ENCODE measurements at places on chromosomes 1 and 21.

GRCh38 chr1:224735159-224735558, 119.0 kb downstream of the CNIH3 start:
- DNase-seq, result no peak

DNA sequence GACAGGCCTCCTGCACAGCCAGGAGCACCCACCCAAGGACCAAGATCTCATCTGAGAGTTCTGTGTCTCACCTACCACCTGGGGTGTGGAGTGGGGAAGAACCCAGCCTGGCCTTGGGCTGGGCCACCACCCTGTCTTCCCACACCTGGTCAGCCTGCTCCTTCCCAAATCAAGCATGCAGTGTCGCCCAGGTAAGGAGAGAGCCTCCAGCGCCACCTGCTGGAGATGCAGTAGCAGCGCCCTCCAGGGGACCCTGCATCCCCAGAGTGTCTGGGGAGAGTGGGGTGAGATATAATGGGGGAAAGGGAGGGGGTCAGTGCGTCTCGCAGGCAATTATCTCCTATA, 32.3 kb downstream of the KIAA2013 start:
- peak; percentile 67 for DNase-seq

GRCh38 chr21:45876381-45877170, 105.0 kb upstream of the COL6A1 start:
- no peak for DNase-seq

DNA sequence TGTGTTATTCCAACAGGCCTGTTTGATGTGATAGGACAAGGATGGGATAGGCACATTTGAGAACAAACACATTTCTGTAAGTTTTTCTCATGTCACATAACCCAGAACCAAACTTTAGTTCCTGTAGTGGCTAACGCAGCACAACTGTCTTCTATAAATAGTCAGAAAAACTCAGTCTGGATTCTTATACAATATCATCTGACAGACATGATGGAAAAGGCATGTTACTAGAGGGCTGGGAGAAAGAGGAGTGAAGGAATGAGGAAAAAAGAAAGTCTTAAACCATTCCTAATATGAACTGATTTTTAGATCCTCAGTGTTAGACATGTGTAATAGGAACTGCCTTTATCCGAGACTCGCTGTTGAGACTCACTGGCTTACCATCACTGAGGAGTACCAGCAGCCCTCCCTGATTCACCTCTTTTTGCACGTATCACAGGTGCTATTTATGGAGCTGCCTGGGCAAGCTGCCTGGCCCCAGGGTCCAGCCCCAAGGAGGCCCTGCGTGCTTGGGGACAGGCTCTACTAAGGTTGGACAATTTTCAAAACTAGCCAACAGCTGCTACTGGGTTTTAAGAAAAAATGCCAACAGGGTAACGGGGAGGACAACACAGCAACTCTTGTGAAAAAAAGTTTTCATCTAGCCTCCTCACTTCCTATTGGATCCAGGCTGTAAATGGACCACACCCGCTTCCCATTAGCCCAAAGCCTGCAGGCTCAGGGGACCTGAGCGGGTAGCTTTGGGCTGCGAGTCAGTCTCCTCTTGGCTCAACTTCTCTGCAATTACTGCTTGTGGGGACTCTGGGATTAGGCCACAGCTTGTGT, 30.7 kb upstream of the SERBP1 start:
- no peak for DNase-seq

DNA sequence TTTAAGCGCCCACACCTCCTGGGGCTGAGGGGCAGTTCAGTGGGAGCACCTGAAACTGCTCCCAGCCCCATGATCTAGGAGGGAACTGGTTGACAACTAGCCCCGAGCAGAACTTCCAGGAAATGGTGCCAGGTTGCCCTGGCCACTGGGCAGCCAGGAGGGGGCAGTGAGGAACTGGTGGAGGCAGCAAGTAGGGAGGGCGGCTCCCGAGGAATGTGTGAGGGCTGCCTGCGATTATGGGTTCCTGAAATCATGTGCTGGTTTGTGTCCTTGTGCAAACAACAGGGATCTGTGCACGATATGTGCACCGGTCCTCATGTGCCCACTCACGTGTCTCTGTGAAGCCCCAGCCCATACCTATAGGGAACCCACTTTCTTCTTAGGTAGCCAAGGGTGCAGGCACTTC, 9.9 kb downstream of the GPR3 start:
- DNase-seq, result no peak

GRCh38 chr1:211381481-211382181, 55.0 kb downstream of the TRAF5 start:
- DNase-seq, result no peak

DNA sequence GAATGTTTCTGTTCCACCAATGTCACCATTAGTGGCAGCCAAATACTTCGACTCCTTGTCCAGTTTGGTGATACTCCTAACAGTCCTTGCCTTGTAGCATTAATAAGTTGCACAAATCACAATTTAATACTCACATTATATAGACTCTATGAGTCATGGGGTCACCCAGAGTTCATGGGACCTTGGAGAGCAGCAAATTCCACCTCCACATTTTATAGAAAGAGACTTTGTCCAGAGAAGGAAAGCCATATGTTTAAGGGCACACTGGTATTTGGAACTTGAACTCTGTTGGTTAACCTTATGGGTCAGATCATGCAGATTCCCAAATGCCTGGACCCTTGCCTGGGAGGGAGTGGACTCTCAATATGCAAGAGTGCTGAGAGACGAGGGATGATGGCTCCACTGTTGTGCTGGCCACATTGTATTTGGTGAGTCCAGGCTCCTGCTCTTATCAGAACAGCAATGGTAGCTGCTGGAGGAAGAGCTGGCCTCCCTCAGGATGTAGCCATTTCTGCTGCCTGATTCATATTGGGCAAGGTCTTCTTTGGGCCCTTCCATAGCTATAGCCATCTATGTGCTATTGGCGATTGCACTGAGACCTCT, 30.6 kb downstream of the DNAJC6 start:
- DNase-seq, result no peak

DNA sequence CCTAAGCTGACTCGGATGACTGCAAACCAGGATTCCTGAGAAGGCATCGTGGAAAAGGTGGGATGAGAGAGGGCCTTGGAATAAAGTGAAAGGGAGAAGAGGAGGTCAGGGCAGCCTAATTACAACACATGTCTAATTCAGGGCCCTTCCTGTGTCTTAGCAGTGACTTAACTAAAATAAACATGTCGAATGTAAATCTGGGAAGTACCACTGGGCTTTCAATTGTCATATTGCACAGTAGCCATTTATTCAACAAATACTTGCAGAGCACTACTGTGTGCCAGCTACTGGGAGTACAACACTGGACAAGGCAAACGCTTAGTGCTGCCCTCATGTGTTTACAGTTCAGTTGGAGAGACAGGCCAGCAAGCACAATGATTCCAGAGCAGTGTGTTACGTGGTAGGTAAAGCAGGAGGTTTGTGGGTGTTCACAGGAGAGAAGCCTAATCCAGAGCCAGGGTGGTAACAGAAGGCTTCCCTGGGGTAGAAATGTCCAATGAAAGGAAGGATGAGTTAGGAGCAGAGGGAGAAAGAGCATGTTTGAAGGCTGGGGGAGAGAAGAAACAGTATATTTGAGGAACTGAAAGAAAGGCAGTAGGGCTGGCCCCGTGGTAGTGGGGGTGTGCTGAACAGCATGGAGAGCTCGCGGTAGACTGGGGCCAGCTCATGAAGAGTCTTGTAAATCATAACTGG, 38.0 kb upstream of the RASAL2 start:
- DNase-seq, result no peak

DNA sequence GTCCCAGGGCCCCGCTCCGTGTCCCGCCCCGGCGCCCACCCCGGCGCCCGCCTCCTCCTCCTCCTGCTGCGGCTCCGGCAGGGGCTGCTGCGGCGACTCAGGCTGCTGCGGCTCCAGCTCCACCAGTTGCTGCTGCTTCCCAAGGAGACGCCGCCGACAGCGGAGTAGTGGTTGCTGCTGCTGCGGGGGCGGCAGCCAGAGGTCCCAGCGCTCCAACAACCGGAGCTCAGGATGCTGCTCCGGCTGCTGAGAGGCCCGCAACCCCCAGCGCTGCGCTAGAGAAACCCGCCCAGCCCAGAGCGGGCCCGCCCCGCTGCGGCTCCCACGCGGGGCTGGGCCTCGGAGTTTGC, 1.1 kb downstream of the CRCT1 start:
- no peak for DNase-seq

GRCh38 chr1:66176012-66176715, 357.8 kb upstream of the SGIP1 start:
- DNase-seq, result no peak

Data from activated T-cell treated with anti-CD3 and anti-CD28 coated beads for 4 hours (primary cell).